ENCODE measurements at places on chromosomes 7 and 10.

DNA sequence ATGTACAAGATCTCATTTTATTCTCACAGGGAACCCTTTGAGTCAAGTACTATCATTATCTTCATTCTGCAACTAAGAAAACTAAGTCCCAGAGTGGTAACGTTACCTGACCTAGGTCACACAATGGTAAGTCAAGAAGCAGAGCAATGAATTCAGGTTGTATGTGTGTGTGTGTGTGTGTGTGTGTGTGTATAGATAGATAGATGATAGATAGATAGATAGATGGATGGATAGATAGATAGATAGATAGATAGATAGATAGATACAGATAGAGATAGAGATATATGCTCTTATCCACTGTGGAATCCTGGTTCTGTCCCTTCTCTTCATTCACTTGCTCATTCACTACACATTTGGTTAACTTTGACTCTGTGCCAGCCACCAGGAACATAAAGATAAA lies 29.8 kb downstream of the ASAH2 start:
- no peak for DNase-seq

GRCh38 chr10:20817646-20818045 lies 79.5 kb downstream of the NEBL start:
- DNase-seq, result no peak

GRCh38 chr10:51073453-51074237 lies 642 bp upstream of the PRKG1 start:
- DNase-seq, result peak; percentile 4

DNA sequence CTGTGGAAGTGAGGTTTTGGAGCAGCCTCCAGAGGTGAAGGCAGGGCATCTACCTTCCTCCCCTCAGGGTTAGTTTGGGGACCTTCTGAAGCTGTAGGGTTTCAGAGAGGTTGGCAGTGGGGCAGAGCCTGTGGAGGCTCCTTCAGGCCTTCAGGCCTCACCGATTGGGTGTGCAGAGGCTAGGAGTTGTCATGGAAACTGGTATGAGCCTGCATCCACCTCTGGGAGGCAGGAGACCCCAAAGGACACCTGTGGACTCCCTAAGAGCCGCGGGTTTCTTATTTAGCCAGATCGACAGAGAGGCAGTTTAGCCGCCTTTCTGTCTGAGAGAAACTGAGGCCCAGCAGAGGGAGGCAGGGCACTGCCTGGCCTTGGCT lies 2.0 kb downstream of the LZTS2 start:
- no peak for DNase-seq

GRCh38 chr10:62456611-62457101 lies 82.5 kb downstream of the ZNF365 start:
- no peak for DNase-seq

Data from stimulated activated naive CD8-positive, alpha-beta T cell treated with anti-CD3 and anti-CD28 coated beads, Interleukin-15, Interleukin-2, amounts not matched to agents 100 U/mL and 50 U/mL, for 24 hours (primary cell).